ENCODE measurements at places on chromosomes 1 and 21.

DNA sequence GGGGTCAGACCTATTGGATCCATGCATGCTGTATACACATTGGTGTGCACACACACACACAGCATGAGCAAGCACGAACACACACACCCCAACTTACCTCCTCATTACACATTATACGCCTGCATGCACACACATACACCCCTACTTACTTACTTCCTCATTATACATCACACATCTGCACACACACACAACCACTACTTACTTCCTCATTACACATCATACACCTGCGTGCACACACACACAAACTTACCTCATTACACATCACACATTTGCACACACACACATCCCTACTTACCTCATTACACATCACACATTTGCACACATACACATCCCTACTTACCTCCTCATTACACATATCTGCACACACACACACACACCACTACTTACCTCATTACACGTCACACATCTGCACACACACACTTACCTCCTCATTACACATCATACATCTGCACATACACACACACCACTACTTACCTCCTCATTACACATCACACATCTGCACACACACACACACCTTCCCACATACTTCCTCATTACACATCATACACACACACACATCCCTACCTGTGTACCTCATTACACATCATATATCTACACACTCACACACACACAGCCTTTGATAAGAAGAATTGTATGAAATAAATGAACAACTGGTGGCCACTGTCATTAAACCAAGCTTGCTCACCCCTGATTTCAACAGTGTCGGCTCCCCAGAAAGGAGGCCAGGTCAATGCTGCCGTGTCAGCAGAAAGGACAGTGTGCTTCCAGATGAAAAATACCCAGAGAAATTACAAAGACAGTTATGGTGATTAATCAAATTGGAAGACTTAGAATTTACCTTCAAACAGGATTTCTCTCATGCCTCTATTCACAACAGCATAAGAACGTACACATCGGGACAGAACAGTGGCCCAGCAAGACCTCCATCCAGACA is 117.8 kb downstream of the SETD4 start:
- DNase-seq = no peak

GRCh38 chr1:51247499-51247898 is 11.4 kb downstream of the RNF11 start:
- DNase-seq = no peak

GRCh38 chr1:151714820-151715725 is 1.5 kb downstream of the CELF3 start:
- no peak for DNase-seq

- DNase-seq = no peak
These were observed 169.4 kb downstream of the GALNT2 start for GRCh38 chr1:230236301-230237008.

GRCh38 chr1:210437781-210438180 is 109.1 kb downstream of the HHAT start:
- no peak for DNase-seq

- peak; percentile 35 for DNase-seq
These were observed 24.0 kb downstream of the PGLYRP3 start for GRCh38 chr1:153288634-153289275.

DNA sequence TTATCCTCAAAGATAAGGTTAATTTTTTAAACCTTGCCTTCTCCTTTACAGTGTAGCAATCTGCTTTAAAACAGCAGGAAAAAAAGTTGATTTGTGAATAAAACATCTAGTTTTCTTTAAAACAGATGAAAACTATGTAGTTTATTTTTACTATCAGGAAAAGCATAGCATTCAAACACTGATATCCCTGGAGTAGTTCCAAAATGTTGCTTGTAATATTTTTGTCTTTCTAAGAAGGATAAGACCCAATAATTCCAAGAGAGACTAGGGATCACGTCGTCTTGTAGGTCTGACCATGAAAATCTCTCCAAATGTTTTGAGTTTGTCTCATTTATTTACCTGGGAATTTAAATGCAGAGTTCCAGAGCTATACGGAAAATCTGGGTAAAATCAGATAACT is 204.0 kb downstream of the NTNG1 start:
- DNase-seq = no peak

DNA sequence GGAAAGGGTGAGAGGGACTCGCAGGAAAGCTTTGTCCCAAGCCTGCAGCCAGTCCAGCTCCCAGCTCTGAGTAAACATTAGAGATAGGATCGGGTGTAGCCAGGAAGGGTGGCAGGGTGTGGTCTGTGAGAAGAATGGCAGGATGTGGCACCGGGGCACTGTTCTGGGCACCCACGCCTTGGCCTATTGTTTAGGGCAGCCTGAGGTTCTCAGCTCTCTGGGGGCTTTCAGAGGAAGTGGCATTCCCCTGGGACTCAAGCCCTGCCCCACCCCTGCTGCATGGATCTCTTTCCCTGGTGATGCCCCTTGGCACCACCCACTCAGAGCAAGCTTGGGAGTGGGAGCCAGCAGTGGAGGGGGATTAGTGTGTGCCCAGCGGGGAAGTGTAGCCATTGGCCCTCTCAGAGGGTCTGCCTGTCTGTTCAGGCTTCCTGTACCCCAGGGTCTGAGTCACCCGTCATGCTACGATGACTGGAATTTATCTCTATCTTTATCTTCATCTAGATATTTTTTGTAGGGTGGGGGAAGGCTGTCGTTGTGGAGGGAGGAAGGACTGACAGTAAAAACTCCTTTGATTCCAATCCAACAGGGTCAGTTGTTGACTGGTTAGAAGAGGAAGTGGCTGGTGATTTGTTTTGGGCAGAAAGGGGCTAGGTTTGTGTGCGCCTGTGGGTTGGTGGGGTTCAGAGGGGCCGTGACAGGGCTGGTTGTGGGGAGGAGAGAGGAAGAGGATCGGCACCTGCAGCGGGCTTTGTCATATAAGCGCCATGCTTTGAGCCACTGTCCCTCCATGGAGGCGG is 31.6 kb downstream of the SOX13 start:
- DNase-seq = no peak

DNA sequence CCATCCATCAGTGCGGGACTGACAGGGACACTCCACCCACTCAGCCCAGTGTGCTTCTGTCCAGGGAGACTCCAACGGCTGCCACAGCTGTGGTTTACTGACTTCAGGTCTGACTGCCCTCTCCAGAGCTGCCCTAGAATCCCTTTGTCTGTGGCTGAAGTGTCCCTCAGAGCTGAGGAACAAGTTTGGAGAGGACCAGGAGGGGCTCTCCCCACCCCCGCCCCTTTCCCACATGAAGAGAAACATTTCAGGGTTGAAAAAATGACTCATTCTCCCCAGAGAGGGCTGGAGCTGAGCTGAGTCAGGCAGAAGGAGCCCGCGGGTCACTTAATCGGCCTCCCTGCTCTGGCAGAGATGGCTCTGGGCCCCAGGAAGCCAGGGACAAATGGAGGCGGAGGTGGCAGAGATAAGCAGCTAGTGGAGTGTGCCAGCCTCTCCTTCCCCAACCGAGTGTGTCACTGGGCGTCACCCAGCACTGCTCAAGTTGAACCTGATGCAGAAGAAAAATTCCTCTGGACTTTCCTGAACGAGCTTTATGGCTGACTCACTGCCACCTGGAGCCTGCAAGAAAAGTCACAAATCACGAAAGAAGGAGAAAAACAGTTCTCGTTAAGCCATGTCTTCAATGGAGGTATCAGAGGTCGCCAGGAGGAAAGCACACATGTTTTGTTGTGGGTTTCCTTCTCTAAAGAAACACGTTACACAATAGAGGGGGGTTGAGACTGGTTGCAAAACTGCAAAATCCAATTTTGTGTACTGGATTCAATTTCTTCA is 34.3 kb upstream of the ECE1 start:
- DNase-seq = no peak

DNA sequence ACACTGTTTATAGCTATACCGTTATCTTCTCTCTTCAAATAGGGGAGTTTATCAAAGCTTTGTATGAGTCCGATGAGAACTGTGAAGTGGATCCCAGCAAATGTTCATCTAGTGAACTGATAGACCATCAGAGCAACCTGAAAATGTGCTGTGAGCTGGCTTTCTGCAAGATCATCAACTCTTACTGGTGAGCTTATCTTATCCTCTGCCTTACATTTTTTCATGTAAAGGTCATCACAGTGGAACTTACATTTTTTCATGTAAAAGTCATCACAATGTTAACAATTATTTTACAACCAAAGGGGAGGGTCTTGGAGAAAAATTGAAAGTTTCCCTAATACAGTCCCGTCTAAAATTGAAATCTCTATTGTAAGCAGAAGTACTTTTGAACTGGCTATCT is 45.2 kb downstream of the CLEC20A start:
- no peak for DNase-seq

GRCh38 chr1:224828691-224829090 is 100.8 kb upstream of the DNAH14 start:
- DNase-seq = no peak

DNA sequence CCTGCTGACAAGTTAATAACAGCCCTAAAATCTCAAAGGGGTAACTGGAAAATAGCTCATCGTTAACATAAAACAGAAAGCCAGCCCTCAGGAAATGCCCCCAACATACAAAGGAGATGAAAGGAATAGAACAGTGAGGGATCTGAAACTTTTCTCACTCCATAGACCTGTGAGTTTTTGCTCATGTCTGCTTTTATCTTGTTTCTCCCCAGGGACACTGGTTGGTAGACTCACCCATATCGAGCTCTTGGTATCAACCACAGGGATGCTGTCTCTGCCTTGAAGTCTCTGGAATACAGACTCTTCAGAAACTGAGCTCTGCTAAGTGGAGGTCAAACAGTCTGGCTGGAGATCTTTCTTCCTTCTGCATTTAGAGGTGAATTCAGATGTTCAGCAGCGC is 77.4 kb upstream of the CAMK1G start:
- DNase-seq = no peak

- DNase-seq = peak; percentile 47
These were observed 376.9 kb downstream of the HHIPL2 start for GRCh38 chr1:222171005-222171404.

DNA sequence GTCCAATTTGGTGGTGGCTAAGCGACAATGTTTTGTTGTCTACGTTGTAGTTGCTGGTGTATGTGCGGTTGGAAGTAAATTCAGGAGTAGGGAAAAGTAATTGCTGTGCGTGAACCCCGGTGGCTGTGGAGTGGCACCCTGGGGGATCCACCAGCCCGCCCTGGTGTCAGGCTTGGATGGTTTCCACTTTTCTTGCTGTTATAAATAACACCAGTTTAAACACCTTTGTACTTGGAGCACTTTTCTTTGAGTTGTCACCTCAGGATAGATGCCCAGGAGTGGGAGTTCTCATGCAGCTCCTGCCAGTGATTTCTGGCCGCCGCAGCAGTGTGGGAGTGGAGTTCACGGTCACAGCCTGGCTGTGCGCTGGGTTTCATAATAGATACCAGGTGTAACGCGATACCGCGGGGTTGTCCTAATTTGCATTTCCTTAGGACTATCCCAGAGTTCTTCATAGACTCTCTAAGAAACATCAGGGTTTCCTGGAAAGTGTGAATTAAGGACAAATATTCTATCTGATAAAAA is 12.8 kb upstream of the TMEM200B start:
- DNase-seq = no peak

GRCh38 chr1:182835806-182836205 is 3.3 kb upstream of the DHX9 start:
- no peak for DNase-seq

- DNase-seq = no peak
These were observed 15.0 kb downstream of the SMYD2 start for GRCh38 chr1:214295934-214296333.

GRCh38 chr1:199279872-199280645 is 641.2 kb downstream of the PTPRC start:
- no peak for DNase-seq

GRCh38 chr1:161198194-161198896 is 509 bp downstream of the ADAMTS4 start:
- DNase-seq = peak; percentile 82

- peak; percentile 75 for DNase-seq
These were observed 4.1 kb downstream of the NUAK2 start for GRCh38 chr1:205317311-205317917.

DNA sequence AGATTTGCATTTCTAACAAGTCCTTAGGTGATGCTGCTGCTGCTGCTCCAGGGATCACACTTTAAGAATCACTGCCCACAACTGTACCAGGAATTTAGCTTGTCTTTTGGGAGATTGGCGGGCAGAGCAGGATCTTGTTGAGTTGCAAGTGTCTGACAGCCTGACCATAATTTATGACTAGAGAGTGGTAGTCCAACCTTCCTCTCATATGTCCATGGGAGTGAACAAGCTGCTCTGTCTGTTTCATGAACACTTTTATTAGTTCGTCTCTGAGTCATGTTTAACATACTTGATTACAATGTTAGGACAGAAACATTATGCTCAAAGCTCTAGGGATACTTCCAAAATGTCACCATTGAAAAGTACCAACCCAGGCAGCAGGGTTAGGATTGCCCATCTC is 169.6 kb downstream of the TGFB2 start:
- no peak for DNase-seq

GRCh38 chr1:43990271-43991199 is 864 bp upstream of the CCDC24 start:
- DNase-seq = no peak

GRCh38 chr1:232393010-232393409 is 236.9 kb downstream of the SIPA1L2 start:
- DNase-seq = no peak
